ENCODE measurements at places on chromosomes 5 and 9.

GRCh38 chr5:177372034-177372896, 12.0 kb upstream of the SLC34A1 start:
- DNase-seq: peak; percentile 54

DNA sequence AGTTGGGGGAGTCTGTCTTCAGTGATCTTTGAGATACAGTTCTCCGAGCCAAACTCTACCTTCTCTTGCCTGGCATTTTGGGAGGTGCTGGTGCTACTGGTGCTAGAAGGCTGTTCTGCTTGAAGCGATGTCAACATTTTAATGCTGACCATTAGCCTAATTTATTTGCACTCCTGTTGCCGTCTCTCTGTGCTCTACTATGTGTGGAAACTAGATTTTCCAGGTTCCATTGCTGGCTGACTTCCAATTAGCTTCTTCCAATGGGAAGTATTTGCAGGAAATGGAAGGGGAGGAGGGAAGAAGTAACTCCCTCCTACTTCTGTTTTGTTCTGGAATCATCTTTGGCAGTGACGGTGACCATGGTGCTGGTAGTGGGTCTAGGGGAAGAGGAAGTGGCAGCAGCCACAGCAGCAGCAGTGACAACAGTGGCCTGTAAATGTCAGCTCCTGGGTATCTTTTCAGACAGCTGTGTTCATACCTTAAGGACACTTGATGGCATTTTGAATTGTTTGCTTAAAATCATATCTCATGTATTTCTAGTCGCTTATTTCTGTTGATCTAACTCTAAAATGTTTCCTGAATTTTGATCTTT, 7.9 kb downstream of the TXNDC8 start:
- no peak for DNase-seq

DNA sequence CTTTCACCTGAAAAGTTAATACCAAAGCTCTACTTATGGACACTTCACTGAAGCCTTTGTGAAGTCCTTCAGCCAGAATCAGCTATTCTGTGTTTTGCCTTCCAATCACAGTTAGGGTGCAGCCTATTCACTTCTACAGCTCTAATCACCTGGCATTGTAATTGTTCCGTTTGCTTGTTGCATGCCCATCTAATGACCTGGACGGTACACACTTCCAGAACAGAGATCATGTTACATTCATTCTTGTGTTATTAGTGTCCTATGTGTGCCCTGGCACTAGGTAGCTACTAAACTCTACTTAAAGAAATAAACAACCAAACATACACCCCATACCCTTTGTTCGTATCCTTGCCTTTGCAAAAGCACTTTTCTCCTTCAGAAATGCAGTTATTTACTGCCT, 1162.9 kb upstream of the WWC1 start:
- no peak for DNase-seq

GRCh38 chr5:1324301-1324700, 20.6 kb downstream of the CLPTM1L start:
- no peak for DNase-seq

DNA sequence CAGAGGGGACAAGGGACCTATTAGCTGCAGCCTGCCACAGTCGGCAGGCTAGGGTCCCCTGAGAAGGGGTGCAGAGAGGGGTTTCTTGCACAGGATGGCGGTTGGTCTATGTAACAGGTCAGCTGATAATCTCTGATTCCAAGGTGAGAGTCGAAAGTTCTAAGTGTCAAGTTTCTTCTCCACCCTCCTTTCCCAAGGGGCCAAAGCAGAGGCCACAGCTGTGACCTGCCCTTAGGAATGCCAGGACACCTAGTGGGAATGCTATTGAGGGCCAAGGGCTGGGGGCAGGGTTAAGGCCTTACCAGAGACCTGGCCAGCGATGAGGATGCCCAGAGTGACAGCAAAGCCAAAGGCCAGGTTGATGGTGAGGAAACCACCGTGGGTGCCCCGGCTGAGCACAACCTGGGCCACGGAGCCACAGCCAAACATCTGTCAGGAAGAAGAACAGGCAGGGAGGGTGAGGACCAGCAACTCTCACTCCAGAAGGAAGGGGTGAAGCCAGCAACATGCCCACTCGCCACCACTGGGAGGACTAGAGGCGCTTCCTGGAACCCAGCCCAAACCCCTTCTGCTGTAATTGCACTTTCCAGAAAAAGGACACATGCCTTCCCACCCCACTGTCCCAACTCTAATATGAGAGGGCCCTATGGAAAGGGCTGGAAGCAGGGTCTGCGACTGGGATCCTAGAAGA, 3.8 kb downstream of the AQP3 start:
- DNase-seq: no peak

DNA sequence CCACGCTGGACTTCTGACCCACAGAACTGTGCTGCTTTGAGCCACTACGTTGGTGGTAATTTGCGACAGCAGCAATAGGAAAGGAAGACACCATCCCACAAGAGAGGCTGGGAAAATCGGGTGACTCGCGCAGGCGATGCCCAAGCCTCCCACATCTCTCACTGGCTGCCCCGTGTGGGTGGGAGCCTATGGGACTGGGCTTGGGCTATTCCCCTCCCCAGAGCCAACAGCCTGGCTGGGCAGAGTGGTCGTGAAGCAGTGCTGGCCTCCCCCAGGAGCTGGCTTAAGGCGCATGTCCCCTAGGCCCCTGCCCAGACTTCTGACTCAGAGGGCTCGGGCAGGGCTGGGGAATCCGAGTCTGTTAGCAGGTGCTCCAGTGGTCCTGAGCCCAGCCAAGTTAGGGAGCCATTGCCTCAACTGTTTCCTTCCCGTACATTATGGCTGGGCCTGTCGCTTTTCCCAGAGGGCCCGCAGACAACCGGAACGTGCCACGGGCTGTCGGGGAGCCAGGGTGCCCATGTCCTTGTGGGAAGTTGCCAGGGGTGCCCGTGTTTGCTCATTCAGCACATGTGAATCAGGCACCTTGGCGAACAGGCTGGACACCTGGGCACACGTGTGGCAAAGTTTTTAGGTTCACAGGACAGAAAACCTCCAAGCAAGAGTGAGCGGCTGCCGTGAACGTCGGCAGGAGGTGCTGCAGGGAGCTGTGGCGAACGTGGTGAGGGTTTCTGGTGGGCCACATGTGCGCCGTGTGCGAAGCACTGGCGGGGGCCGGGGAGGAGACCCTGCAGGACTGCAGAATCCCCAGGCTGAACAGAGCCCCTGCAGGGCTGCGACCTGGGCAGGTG, 7.0 kb upstream of the RASGEF1C start:
- no peak for DNase-seq

DNA sequence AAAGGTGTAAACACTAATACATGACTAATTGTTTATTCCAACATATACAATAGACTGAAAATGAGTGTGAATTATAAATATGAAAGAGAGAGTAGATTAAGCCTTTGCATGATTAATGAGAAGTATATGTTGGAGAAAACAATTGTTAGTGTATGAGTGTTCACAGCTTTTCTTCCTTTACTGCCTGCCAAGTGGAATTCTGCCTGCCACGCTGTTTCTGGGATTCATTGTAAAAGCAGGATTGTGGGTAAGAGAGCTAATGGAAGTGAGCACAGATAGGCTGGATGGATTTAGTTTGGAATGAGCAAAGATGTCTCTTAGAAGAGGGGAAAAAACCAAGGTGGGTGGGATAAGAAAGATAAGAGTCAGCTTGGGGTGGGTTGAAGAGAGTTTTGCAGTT, 129.6 kb upstream of the NMUR2 start:
- DNase-seq: no peak

DNA sequence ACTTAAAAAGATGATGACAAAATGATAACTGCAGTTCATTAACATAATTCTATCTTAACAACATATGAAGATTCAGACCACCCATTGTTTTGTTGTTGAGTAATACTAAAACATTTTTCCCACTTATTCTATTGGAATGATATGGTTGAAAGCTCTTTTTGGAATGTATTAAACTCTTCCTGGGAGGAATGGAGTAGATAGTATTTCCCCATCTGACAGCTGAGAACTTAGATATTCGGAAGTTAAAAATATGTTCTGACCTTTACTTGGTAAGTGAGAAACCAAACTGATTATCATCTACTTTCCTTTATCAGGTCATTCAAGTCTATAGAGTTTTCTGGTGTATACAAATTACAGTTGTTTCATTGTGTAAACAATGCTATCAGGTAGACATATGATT, 452.9 kb downstream of the CSNK1G3 start:
- no peak for DNase-seq

DNA sequence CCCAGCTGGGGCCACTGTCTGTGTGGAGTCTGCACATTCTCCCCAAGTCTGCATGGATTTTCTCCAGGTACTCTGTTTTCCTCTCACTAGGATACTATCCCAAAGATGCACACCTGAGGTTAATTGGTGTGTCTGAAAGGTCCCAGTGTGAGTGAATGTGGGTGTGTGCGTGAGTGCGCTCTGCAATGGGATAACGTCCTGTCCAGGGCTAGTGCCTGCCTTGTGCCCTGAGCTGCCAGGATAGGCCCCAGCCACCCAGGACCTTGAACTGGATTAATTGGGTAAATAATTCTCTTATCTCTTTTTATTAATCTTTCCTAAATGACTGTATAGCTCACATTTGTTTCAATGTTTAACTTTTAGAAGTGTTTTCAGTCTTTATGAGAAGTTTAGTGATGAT, 11.5 kb upstream of the PANK3 start:
- DNase-seq: no peak

- no peak for DNase-seq
Measured at GRCh38 chr5:122790354-122791103, 15.6 kb downstream of the SNX2 start.

GRCh38 chr9:136189394-136190236, 15.3 kb downstream of the LHX3 start:
- no peak for DNase-seq

- DNase-seq: no peak
Measured at GRCh38 chr5:30839956-30840355, 353.5 kb upstream of the CDH6 start.

DNA sequence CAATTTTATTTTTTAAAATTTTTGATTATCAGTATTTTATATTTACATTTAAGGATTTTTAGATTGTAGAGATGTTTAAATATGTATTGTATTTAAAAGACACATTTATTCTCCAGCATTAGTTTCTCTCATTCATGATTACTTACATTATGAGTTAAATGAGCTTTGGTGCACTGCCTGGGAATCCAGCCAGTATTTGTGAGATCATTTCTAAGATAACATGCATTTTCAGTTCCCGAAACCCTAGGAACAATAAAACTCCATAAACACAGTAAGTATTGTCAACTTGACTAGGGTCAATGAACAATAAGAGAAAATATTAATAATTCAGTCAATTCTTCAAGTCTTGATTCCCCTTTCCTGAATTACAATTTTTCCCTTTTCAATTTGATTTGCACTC, 403.3 kb downstream of the PLK2 start:
- DNase-seq: no peak

DNA sequence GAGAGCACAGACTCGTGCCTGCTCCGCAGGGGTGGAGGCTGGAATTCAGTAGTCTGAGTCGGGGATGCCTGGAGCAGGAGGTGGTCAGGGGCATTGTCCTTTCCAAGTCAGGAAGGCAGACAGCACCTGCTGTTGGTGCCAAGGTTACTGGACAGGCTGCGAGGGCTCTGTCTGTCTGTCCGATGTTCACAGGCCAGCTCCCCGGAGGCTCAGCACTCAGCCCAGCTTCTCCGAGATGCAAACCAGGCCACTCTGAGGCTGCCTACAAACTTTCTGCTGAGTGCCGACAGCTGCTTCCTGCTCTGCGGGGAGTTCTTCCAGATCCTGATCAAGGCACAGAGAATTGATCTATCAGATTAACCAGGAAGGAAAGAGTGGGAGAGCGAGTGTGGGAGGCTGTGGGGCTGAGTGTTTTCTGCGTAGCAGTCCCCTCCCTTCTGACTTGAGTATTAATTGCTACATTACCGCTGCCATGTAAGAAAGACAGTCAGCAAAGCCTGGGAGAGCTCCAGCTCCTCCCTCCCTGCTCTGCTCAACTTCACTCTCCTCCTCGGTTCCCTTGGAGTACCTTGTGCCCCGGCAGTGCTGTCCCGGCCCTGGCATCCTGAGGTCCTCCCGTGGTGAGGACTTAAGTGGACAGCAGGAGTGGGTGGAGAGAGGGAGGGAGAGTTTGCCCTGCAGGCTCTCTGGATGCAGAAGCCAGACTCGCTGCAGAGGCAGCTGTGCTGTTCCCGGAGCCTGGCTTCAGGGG, 36.0 kb downstream of the KCNMB1 start:
- DNase-seq: no peak

GRCh38 chr5:9035346-9035745, 510.5 kb downstream of the SEMA5A start:
- no peak for DNase-seq

- no peak for DNase-seq
Measured at GRCh38 chr9:136052991-136053756, 41.9 kb downstream of the NACC2 start.

DNA sequence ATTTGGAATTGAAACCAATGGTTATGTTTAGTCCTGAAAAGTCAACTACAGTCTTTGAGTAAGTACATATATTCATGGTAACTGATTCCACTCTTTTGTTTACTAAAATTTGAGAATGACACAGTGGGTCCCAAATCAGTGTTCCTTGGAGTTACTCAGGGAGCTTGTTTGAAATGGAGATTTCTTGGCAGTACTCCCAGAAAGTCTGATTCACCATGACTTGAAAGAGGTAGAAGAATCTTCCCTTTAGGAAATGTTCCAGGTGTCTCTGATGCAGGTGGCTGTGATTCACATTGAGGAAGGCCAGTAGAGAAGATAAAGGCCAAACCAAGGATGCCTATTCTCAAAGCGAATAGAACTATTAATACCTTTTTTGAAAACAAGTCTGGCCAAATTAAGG, 1078.3 kb downstream of the CDH12 start:
- no peak for DNase-seq

DNA sequence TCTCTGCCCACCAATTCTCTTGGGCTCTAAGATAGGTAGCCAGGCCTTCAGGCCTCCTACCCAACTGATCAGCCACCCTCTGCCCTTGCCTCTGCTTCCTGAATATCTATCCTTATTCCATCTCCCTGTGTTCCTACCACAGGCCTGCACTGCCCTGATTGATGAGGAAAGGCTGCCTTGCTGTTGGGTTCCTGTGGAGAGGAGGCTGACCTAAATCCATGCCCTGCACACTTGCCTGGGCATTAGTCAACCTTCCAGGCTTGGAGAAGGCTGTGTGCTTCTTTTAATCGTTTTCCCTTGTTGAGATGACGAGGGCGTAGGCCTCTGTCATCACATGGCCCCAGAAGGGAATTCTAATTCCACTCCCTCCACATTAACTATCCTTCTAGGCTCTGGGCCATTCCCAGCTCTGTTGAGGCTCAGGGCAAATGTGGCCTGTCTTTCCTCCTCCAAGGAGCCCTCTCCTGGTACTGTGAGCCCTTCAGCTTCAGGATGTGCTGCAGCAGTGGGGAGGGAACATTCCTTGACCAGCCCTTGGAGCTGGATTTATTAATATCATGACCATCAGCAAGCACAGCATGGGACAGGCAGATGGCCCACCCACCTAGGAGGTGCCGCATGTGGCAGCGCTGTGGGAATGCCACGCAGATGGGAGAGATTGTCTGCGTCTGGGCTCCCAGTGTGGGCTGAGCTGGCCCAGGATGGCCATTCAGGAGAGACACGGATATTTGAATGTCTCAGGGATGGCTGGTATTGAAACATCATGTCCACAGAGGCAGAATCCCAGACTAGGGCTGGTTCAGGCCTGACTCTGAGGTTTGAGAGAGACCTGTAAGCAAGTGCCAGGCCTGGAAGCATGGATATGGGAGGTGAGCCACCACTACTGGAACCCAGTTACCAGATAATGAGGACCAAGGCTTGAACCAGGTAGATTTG, 40.9 kb downstream of the ANGPTL2 start:
- no peak for DNase-seq

GRCh38 chr5:88698290-88698689, 184.7 kb downstream of the MEF2C start:
- no peak for DNase-seq

GRCh38 chr9:127264462-127265219, at the start of gene GARNL3:
GARNL3 (plus strand) TSS chr9:127264774; CDS start chr9:127264878, 104 bp downstream.
- no peak for DNase-seq

- DNase-seq: no peak
Measured at GRCh38 chr5:142670804-142671203, 15.1 kb downstream of the FGF1 start.

All from CD4-positive, alpha-beta T cell treated with Interleukin-6 at 100 ng/mL for 8 hours (primary cell).